ENCODE measurements at places on chromosomes 3 and 15. TPM values are rescaled to one million over a fixed set of nuclear protein-coding genes. Genes with fewer than 3 reads are reported as not detected.

ZNF385D gene
- total RNA-seq = 1.9 TPM

GJD2 gene
- total RNA-seq = not detected

TRPM1 gene
- not detected for total RNA-seq

TMEM108 gene
- total RNA-seq = 0.45 TPM

EPHB3 gene
- 6.7 TPM for total RNA-seq

RTP1 gene
- total RNA-seq = not detected

DISP2 gene
- total RNA-seq = 1.0 TPM

ETFA gene
- total RNA-seq = 176 TPM

ZPLD1 gene
- 0.21 TPM for total RNA-seq

Data from A375 (cell line).